ENCODE measurements at places on chromosomes 4 and X. TPM values are rescaled to one million over a fixed set of nuclear protein-coding genes. Genes with fewer than 3 reads are reported as not detected.
A peak's percentile ranks its signal among the peaks of the same experiment; 100 is the strongest.

TCEAL9 gene
- not detected for total RNA-seq

- DNase-seq: no peak
These were observed 48.0 kb upstream of the TMEM131L start for GRCh38 chr4:153418121-153418520.

DNA sequence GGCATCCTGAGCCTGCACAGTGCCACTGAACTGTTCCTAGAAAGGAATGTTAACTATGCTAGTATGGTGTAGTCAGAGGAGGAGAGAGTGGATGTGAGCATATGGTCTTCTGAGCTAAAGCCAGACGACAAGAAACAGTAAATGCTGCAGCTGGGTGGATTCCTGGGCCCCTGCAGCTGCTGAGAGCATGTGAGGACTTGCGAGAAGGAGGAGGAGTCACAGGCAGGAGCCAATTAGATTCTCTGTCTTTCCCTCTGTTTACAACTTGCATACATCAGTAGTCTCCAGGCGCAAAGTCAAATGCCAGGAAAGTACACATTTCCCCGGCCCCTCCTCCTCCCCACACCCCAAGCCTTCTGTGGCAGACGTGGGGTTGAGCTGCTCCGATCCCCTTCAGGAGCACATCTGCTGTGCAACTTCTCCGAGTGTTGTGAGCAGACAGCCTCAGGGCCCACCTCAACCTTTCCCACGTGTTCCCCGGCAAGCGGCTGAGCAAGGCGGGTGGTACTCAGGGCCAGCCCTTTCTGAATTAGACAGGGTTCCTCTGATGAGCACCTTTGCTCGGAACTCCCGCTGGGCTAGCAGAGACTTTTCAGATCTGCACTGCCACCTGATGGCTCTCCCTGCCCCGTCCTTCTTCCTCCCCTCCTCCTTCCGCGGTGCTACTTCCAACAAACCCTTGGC lies 108.7 kb upstream of the ATP6AP2 start:
- no peak for DNase-seq

- DNase-seq: no peak
These were observed 50.2 kb upstream of the FAM9A start for GRCh38 chrX:8851231-8851886.

ITIH6 gene
- total RNA-seq: not detected

NIPAL1 gene
- total RNA-seq: 1.7 TPM

GRCh38 chr4:26594778-26595177 lies 10.9 kb downstream of the TBC1D19 start:
- DNase-seq: no peak

- DNase-seq: no peak
These were observed 48.1 kb downstream of the RPGR start for GRCh38 chrX:38279188-38279587.

GRCh38 chr4:17336524-17336961 lies 175.3 kb downstream of the QDPR start:
- peak; percentile 54 for DNase-seq

SNCA gene
- total RNA-seq: 26.1 TPM

DNA sequence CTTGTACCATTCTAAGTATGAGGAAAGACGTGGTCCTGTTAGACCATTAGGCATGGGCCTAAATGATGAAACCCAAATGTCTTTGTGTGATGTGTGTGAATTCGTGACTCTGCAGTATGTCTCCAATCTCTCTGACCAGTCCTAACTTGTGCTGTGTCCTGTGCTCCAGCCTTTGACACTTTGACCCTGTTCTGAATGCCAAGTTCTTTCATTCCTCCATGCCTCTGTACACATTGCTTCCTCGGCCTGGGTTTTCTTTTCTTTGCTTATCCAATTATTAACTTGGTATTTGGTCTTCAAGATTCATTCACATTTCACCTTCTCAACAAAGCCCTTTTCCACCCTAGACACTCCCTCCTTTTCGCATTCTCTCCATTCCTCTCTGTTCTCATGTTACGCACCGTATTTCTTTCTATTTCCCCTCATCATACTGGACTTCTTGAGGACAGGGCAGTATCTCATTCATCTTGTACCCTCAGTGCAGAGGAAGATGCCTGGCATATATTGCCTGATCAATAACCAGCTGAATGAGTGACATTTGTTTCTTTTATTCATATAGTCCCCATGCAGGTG lies 138.7 kb downstream of the F11 start:
- no peak for DNase-seq

KANTR gene
- 9.8 TPM for total RNA-seq

DNA sequence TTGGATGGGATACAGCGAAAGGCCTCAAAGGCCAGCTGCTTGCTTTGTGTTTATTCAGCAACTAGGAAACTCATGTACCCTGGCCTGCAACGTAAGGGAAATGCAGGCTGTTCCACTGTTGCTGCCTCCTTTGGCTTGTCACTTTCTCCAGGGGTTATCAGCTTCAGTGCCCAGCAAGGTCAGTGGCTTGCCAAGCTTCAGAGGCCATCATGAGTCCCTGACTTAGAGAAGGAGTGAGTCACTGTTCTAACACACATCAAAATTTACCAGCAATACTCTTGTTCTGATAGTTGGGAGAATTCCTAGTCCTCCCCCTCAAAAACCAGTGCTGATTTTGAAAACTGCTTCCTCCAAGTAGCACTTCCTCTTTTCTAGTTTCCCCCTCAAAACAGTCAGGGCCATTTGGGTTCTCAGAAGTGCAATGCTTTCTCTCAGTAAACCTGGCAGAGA lies 250.8 kb downstream of the ARHGAP24 start:
- DNase-seq: no peak

DNA sequence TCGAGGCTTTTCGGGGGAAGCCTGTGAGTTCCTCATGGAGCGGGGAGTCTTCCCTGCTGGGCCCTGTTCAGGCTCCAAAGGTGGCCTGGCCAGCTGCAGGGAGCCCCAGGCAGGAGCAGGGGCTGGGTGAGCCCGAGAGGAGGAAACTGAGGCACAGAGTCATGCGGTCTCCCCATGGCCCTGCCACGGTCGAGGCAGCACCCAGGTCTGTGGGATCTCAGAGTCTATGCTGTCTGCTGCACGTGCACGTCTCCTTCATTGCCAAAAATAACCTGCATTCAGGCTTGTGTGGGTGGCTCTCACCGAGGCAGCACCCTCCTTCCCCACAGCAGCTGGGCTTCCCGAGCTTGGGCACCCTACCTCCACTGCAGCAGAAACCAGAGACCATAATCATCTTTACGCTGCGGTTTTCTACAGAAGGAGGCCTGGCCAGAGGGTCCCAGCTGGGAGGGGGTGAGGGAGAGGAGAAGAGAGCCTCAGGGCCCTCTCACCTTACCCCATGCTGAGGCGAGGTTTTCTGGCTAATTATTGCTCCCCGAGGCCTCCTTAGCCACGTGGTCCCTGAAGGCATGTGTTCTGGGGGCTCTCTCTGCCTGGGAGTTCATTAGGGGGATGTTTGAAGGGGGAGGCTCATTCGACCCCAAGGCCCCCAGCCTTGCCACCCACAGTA lies 64.3 kb downstream of the CPZ start:
- DNase-seq: no peak

DNA sequence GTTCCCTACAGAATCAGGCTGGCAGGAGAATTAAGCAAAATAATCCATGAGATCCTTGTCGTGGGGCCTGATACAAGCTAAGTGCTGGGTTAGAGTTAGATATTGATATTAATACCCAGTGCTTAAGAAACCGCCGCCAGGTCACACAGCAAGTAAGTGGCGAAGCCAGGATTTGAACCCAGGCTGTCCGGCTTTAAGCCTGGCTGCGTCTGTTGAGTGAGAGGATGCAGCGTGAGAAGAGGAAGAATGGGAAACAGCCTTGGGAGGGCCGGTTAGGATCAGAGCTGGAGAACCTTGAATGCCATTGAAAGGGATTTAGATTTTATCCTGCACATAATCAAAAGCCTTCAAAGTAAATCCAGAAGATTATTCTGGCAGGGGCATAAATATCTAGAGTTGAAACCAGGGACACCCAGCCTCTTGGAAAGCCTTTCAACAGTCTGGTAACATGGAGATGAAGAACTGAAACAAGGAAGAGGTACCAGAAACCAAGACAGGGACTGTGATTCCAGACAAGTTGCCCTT lies 64.8 kb upstream of the HELT start:
- no peak for DNase-seq

- no peak for DNase-seq
These were observed 1.3 kb downstream of the NKAP start for GRCh38 chrX:119942173-119942819.

DNA sequence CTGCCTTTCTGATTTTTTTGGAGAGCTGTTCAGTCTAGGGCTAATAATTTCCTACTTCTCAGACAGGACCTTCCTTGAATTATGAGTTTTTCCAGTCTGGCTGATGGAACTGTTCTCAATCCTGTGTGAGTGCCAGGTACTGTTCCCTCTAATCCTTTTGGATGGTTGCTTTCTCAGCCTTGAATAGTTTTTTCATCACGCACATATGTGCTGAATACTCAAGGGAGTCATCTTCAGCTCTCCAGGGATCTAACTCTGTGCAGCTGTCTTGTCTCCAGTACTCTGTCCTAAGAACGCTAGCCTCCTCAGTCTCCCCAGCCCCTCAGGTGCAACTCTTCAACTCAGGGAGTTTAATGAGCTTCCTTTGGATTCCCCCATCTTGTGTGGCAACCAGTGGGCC lies 93.2 kb downstream of the GASK1B start:
- no peak for DNase-seq

- DNase-seq: no peak
These were observed 203.1 kb downstream of the FAT4 start for GRCh38 chr4:125517831-125518230.

- DNase-seq: no peak
These were observed 12.2 kb downstream of the SCRG1 start for GRCh38 chr4:173386751-173387150.

SPANXD gene
- not detected for total RNA-seq

PORCN gene
- total RNA-seq: 13.3 TPM

DMRTC1B gene
- 0.86 TPM for total RNA-seq

DNA sequence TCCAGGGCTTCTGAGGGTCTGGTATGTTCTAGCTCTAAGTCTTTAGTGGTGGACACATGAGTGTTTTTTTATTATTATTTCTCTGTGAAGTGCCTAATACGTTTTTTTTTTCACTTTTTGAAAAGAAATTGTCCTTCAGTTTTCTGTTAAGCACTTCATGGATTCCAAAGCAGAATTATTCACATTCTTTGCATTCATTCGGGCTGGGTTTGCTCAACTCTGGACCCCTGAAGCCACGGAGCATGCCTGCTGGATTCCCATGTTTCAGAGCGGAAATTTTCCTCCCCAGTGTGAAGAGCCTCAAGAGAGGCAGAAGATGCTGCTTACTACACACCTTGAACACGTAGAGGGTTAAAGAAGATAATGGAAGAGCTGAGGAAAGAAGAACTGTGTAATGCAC lies 107.5 kb downstream of the EGF start:
- DNase-seq: no peak

DNA sequence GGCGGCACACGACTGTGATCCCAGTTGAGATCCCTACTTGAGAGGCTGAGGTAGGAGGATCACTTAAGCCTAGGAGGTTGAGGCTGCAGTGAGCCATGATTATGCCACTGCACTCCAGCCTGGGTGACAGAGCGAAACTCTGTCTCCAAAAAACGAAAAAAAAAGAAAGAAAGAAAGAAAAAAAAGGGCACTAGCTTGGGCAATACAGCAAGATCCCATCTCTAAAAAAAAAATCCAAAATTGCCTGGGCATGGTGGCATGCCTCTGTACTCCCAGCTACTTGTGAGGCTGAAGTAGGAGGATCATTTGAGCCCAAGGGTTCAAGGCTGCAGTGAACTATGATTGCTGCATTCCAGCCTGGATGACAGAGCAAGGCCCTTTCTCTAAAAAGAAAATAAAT lies 10.7 kb upstream of the KLHL15 start:
- DNase-seq: no peak

DNA sequence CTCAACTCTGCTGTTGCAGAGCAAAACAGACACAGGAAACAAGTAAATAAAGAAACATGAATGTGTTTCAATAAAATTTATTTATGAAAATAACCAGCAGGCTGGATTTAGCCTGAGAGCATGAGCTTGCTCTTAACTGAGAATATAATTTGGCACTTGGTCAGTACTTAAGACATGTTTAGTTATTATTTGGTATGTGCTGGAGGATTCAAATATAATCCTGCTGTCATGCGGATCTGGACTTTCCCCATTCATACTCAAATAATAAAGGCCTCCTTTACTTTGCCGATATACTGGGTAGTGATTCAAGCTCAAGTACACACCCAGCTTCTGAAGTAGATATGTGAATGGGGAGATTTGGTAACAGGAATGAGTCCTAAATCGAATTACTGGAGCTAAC lies 465.5 kb upstream of the HS3ST1 start:
- no peak for DNase-seq

DNA sequence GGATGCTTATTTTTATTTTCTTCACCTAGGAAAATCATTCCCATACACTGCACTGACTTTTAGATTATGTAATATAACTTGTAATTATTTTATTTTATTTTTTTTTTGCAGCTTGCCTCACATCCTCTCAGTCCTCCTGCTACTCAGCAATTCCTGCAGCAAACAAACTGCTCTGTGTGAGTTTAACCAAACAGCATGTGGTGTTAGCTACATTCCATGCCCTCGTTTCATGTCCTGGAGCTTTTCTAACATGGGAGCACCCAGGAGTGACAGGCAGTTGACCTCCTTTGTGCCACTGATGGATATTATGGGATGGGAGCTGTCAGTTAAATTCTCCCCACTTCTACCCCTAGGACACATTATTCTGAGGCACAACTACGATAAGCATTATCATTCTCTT lies 24.8 kb downstream of the CXCL1 start:
- no peak for DNase-seq

GRCh38 chrX:13837290-13837745 lies 20.4 kb upstream of the GPM6B start:
- no peak for DNase-seq

PCDH18 gene
- total RNA-seq: not detected

DNA sequence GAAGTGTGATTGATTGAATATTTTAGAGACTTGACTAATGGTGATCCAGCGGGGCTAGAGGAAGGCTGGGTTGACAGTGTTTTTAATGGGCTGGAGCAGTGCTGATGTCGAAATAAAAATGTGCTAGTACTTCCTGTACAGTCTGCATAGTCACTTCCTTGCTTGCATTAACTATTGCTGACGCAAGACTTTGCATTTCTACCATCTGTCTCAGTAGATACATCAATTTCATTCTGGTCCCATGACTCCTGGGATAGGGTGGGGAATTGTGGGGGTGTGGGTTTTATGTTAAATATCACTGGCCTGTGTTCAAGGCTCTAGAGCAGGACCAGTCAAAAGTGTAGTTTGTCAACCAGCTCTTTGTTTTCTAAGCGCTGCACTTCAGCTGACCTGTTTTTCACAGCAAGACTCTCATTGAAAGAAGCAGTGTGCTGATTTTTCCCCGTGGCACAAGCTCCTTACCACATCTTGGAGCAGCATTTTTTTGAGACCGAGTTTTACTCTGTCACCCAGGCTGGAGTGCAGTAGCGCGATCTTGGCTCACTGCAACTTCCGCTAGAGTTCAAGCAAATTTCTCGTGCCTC lies 35.2 kb upstream of the PHEX start:
- no peak for DNase-seq
